ENCODE measurements at places on chromosomes 4 and X.
A peak's percentile ranks its signal among the peaks of the same experiment; 100 is the strongest.

GRCh38 chr4:18722748-18723191 is 701.2 kb upstream of the LCORL start:
- no peak for DNase-seq

DNA sequence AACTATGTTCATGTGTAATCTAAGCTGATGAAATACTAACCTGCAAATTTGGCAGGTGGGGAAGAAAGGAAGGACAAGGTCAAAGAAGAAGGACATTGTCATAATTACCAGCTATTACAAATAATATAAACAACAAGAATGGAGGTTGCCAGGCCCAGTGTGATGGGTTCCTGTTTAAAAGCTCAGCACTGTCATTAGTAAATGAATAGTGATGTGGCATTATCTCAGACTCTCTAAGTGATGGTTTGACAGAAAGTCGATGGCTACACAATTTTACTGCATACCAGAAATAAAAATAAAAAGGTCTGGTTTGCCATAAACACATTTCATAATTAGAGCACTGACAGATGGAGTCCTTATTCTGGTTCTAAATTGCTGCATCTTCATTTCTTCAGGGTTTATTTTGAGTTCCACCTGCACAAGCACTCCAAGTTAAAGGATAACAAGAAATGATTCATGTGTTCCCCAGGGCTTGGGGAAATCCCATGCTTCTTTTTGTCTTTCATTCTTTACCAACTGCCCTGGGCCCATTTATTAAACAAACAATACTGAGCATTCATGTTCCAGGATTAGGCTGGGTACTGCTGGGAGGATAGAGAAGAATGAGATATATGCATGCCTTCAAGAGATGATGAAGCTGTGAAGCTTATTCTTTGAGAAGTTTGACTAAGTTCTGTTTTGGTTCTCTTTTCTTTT is 367.8 kb upstream of the RASGEF1B start:
- DNase-seq: no peak

DNA sequence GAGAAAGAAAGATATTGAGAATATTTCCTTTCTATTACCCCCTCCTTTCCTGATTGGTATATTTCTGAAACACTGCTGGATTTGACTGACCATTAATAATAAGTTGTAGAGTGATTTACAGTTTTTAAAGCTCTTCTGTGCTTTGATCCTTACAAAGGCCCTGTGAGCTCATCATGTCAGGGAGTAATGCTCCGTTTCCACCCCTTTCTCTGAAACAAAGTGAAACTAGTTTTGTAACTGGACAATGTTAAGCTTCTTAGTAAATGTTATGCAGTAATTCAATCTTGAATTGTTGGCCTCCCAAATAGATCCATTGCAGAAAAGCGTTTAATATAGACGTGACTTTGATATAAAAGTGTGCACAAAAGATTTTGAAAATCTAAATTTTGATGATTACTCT is 190.1 kb upstream of the GNPDA2 start:
- no peak for DNase-seq

DNA sequence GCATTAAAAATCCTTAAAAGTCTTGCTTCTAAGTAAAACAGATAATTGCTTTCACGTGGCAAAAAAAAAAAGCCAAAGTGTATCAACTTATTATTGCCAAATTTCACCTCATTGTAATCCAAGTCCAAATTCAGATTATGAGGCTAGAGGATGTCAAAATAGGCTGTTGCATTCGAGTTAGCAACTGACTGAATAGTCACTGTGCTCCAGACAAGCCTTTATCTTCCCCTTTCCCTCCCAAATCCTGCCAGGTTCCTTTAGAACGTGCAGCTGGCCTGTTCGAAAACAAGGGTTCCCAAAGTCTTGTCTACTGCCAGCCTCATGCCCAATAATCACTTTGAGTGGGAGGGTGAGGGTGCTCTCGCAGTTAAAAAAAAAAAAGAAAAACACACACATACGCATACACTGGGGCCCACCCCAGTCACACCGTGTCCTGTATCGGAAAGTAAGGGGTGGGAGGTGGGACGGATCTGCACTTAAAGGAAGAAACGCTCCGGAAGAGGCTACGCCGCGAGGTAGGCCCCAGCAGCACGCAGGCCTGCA is 603 bp downstream of the MAD2L1 start:
- DNase-seq: peak; percentile 88

DNA sequence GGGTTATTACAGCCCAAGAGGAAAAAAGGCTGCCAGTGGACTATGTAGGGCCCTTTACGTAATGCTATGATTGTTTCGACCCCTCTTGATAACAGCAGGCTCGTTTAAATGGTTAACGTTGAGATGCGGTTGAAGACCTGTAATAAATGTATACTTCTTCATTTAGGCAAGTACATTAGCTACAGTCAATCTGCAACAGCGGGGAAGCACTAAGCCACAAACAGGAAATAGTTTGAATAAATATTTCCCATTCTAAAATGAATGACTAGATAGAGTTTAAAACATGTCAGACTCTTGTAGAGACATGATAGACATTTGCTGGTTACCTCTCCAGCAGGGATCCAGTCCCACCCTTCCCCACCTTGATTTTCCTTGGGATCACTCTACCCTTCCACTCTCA is 38.1 kb upstream of the STIM2 start:
- peak; percentile 58 for DNase-seq

DNA sequence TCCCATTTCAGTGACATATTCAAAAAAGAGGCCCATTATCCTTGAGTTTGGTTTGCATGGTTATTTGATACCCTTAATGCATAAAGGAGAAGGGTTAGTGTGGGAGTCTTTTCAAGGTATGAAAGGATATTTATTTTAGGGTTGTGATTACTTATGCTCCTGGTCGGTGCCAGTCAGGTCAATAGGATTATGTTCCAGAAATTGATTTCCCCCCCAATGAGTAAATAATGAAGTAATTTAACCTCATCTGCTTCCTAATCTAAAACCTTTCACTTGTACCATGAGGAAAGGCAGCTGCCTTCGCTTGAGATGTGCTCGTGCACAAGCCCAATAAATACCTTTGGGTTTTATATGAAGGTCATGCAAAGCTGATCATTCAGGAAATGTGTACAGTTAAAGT is 55.0 kb upstream of the NR0B1 start:
- no peak for DNase-seq

DNA sequence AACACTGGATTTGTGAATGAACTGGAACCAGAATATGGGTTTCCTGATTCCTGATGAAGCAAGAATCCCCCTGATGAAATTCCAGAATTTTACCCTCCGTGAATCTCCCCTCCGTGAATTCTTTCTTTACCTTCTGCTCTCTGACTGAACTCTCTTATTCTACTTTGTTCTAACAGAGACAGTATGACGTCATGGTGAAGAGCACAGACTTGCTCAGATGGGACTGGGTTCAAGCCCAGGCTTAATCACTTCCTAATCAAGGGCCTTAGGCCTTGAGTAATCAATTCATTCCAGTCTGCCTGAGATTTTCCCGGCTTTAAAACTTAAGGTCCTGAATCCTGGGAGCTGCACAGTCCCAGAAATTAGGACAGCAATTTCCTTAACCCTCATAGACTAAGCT is 64.5 kb downstream of the IQCM start:
- no peak for DNase-seq

GRCh38 chr4:39542611-39543012 is 15.4 kb upstream of the UGDH start:
- no peak for DNase-seq

DNA sequence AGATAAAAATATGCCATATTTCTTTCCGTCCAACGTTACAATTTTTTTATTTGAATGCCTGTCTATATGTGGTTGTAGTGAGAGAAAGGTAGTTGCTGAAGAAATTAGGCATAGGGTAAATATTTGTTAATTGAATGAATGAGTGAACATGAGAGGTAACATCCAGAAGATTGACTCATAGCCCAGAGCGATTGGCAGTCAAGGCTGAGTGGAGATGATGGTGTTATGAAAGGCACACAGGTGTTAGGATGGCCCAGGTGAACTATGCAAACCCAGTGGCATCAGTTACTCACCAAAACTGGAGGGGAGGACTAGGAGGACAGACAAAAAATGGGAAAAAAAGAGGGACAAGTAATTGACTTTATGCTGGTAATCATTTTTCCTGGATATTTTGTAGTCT is 31.7 kb upstream of the SPRY1 start:
- DNase-seq: no peak
